ENCODE measurements at places on chromosomes 16 and 17. TPM values are rescaled to one million over a fixed set of nuclear protein-coding genes. Genes with fewer than 3 reads are reported as not detected.

DNA sequence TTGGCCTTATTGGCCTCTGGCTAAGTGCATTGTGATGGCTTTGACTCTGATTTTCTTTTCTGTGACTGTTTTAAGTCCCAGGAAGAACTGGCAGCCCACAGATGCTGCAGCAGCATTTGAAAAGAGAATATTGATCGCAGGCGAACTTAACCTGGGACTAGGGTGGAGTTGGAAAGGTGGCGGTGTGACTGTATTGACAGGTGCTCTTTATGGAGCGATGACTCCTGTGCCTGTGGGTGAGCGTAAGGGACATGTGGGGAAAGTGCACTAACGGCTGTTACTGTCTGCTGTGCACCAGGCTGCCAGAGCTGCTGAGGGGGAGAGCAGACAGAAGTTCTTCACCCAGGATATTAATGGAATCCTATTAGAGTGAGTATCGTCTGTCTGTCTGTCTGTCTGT lies 21.3 kb downstream of the UBN1 start:
- DNase-seq, result no peak

DNA sequence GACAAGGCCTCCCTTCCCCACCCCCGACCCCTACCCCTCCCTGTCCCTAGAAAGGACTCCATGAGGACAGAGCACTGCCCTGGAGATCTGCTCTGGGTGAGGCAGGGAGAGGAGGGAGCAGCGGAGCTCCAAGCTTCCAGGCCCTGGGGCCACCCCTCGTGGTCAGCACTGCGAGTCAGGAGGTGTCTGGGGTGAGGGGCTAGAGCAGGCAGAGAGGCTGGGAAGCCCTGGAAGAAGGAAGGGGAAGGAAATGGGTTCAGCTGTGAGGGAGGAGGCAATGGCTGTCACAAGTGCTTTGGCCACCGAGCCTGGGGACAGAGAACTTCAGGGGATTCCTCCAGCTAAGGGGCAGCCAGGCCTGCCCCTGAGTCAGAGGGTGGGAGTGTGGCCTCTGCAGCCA lies 28.2 kb upstream of the DNAI2 start:
- no peak for DNase-seq

DNA sequence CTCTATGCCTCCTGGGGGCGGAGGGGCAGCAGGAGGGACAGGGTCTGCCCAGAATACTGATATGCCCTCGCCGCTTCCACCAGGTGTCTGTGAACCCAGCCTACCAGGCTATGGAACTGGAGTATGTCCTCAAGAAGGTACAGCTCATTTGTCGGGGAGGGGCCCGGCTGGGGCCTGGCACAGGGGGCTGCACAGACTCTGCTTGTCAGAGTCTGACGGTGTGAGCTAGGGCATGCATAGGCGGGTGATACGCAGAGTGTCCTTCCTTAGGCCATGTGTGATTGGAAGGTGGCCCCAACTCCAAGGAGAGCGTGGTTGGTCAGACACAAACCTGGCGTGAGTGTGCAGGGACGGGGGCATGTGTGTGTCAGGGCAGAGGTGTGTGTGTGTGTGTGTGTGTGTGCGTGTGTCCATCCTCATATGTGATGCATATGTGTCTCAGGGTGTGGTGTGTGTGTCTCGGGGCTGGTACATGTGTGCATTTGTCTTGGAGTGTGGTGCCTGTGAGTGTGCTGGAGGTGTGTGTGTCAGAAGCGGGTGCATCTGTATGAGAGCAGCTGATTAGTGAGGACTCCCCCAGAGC lies 7.0 kb downstream of the CHAD start:
- DNase-seq, result no peak

GRCh38 chr17:9959377-9959981 lies 54.4 kb upstream of the RCVRN start:
- DNase-seq, result peak; percentile 12

DNA sequence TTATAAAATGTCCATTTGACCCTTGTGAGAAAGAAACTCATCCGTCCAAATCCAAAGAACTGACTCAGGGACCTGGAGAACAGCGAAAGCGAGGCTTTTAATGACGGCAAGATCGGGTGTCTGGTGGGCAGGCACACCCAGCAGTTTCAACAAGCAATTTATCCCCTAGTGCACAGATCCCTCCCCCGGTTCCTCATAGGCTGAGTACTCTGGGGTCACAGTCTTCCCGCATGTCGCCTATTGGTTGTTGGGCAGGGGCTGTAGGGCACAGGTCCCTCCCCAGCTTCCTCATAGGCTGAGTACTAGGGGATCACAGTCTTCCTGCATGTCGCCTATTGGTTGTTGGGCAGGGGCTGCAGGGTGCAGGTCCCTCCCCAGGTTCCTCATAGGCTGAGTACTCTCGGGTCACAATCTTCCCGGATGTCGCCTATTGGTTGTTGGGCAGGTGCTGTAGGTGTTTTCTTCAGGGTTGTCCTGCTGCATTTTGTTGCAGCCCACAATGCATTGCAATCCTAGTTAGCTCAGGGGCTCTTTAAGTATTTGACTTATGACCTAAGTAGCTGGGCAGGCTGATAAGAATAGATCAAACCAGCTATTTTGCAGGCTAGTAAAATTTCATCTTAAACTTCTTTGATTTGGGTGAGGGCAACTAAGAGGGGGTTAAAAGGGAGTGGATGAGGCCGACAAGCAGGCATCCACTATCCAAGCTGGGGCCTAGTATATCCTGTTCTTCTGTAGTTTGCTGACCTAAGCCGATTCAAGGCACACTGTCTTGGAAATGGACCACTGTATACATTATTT lies 3.6 kb upstream of the UTS2R start:
- DNase-seq, result peak; percentile 7

DNA sequence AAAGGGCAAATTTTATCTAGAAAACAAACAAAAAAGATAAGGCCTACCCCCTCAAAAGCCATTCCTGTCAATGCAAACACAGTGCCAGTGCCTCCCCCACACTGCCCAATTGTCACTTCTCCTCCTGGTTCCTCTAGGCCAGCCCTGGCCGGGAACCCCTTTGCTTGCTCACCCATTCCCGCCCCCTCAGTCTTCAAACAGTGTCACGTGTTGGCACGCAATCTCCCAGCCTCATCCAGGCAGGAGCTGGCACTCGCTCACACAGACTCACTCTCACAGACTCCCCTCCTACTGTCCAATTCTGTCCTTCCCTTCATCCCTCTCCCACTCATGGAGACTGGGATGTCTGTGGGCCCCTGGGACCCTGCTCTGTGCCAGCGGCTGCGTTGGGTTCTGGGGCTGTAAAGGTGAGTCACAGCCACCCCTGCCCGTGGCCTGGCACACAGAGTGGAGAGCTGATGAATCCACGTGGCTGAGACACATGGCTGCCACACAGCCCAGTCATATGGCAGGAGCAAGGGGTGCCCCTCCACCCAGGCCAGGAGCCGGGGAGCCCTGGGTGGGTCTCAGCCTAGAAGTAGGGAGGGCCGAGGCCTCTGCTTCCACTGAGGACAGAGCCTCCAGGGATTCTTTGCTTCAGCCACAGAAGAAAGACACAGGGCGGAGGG lies 54.8 kb downstream of the VAC14 start:
- DNase-seq, result no peak

- DNase-seq, result peak; percentile 20
Measured at GRCh38 chr16:58582971-58583765, 46.5 kb downstream of the CNOT1 start.

PRR15L gene
- not detected for total RNA-seq

ITGB3 gene
- total RNA-seq, result 149 TPM

XYLT2 gene
- 16.6 TPM for total RNA-seq

MYH3 gene
- total RNA-seq, result under 0.01 TPM
